ENCODE measurements at places on chromosomes 5 and 9. TPM values are rescaled to one million over a fixed set of nuclear protein-coding genes. Genes with fewer than 3 reads are reported as not detected.

The PCDHGA1 gene
- 0.39 TPM for total RNA-seq

The CAMK2A gene
- total RNA-seq, result not detected

The IL13 gene
- total RNA-seq, result not detected

The APBA1 gene
- 15.2 TPM for total RNA-seq

The MARVELD2 gene
- total RNA-seq, result 1.9 TPM

The FREM1 gene
- 0.06 TPM for total RNA-seq

The PCDHB11 gene
- 0.58 TPM for total RNA-seq

The CCL19 gene
- total RNA-seq, result not detected

The PKN3 gene
- 14.8 TPM for total RNA-seq

The LCN9 gene
- not detected for total RNA-seq

The CDK9 gene
- total RNA-seq, result 146 TPM
